Fibroblast of the conjunctiva (primary cell): ENCODE measurements at places on chromosomes 2 and 18.
A peak's percentile ranks its signal among the peaks of the same experiment; 100 is the strongest.

- DNase-seq: no peak
Observed at GRCh38 chr2:161964160-161964559, 109.9 kb downstream of the DPP4 start.

DNA sequence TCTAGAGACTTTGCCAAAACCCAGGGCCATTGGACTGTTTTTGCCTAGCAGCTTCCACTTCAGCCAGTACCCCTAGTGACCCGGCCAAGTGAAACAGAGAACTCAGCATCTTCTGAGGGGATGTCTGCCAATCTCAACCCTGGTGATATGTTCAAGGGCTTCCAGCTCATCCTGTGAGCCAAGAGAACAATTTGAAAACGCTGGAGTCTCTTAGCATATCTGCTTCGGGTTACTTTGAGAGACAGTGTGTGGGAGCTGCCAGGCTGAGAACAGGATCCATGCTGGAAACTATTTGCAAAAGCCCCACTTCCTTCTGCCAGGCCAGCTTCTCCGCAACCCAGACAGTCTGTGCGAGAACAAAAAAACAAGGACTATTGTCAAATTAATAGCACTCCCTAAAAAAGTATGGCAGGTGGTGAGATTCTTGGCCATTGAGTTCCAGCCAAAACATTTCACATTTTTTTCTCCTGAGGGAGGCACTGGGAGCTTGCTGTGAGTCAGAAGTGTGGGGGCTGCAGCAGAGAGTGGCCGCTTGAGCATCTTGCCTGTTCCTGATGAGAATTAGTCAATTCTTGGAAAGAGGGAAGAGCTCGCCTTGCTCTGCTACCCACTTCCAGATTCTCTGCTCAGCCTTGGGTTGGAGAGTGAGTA, 395.6 kb upstream of the TRIB2 start:
- peak; percentile 90 for DNase-seq

GRCh38 chr18:77711096-77711495, 461.4 kb downstream of the GALR1 start:
- no peak for DNase-seq

DNA sequence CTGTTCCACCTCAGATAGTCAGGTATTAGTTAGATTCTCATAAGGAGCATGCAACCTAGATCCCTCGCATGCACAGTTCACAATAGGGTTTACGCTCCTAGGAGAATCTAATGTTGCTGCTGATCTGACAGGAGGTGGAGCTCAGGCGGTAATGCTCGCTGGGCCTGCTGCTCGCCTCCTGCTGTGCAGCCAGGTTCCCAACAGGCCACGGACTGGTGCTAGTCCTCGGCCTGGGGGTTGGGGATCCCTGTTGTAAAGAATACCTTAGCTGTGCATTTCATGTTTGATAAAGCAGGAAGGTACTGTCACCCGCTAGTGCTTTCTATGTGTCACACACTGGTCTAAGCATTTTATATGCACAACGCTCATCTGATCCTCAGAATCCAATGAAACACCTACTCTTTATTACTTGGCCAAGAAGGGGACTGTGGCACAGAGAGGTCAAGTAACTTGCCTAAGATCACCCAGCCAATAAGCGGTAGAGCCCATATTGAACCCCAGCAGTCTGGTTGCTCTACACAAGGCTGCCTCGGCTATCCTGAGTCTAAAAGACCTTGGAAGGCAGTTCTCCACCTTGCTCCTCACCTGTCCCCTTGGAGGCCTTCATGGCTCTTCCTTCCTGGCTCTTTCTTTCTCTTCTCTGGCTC, 35.8 kb downstream of the SLC4A3 start:
- no peak for DNase-seq

- no peak for DNase-seq
Observed at GRCh38 chr2:89763254-89763580, 1071.7 kb downstream of the RPIA start.

DNA sequence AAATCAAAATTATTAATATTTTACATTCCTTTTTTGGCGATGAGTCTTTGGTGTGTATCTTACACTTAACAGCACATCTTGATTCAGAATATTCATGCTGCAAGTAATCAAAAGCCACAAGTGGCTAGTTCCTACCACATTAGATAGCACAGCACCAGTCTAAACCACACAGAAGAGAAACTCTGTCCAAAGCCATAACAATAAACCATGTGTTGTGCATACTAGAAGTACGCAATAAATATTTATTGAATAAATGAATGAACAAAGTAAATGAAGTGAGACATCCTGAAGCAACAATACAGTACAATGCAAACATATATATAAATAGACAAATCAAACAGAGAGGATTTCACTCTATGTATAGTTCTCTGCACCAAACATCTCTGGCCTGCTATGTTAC, 287.3 kb downstream of the EXOC6B start:
- no peak for DNase-seq

DNA sequence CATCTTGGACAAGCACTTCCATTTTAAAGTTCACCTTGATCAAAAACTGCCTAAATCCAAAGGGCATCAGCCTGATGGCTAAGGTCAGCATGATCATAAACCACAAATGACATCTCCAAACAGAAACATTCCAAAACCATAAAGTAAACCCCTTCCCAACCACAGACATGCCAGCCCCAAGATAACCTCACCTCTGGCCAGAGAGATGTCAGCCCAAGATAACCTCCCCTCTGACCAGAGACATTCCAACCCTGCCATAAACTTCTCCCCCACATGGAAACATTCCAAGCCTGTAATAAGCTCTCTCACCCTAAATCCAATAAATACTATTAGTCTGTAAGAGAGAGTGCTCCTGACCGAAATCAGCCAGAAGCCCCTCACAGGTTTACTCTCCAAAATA, 18.6 kb upstream of the MARCO start:
- DNase-seq: no peak

DNA sequence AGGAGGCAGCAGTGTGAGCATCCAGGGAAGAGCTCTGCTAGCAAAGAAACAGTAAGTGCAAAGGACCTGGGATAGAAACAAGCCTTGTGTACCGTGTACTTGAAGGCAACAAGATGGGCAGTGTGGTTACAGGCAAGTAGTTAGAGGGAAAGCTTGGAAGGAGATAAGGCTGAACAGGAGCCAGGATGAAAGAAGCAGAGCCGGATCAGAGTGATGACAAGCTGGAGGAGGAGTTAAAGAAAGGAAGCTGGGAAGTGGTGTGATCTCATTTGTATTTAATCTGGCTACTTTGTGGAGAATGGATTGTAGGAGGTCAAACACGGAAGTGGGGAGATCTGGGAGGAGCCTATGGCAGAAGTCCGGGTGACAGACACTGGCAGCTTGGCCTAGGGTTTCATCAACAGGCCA, 44.7 kb upstream of the VPS54 start:
- DNase-seq: peak; percentile 33

- no peak for DNase-seq
Observed at GRCh38 chr2:196750291-196750923, 49.1 kb downstream of the GTF3C3 start.

DNA sequence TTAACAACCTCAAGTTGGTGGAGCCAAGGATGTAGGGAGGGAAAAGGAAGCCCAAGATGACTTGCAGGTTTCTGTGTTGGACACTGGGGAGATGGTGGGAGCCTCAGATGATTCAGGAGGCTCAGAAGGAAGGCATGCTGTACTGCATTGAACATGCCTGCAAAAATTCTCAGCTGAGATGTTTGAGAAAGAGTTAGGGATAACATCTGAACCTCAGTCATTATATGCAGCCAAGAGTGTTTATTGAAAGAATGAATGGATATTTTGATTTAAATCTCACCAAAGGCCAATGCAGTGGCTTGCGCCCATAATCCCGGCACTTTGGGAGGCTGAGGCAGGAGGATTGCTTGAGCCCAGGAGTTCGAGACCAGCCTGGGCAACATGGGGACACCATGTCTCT, 243.0 kb downstream of the MYCN start:
- no peak for DNase-seq

DNA sequence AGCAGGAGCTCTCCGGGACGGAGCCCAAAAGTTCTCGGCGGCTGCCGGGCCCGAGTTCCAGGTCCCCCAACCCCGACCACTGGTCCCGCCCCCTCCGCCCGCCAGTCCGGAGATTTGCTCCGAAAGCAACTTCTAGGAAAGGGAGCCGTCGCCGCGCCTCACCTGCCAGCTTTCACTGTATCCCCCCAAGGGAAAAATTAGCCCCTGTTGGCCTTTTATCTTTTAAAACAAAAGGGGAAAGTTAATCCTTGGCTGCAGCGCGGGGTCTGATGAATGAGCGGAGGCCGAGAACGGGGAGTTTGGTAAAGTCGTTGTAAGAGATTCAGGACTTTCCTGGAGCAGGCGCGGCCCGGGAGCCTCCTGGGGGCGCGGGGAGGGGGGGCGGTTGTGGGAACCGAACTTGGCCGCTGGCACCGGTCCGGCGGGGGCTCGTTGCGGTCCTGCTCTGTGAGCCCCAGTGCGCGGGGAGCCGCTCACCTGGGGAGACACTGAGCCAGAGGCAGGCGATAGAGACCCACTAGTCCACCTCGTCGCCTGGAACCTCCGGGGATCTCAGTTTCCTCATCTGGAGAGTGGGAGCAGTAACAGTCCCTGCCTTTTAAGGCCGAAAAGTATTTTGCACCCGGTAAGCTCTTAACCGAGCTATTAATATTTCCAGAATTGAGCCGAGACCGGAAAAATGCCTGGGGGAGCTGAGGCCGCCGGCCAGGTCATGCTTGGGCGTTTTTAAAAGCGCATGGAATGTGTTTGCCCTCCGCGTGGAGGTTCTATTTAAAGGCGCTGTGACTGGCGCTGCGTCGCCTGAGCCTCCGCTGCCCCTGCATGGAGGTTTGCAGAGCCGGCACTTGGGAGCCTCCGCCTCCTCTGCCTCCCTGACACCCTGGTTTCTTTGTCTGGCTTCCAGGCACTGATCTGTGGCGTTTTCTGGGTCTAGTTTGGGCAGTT, 1.1 kb downstream of the EFHD1 start:
- no peak for DNase-seq

GRCh38 chr2:49225126-49225525, 70.8 kb upstream of the FSHR start:
- DNase-seq: no peak

- DNase-seq: no peak
Observed at GRCh38 chr2:60149176-60149575, 404.3 kb downstream of the BCL11A start.

- no peak for DNase-seq
Observed at GRCh38 chr2:95670167-95670566, 78.4 kb downstream of the TRIM43 start.

GRCh38 chr2:102262216-102263129, 48.9 kb upstream of the IL1RL1 start:
- DNase-seq: no peak

GRCh38 chr2:35973132-35973736, 382.3 kb upstream of the CRIM1 start:
- DNase-seq: peak; percentile 3

DNA sequence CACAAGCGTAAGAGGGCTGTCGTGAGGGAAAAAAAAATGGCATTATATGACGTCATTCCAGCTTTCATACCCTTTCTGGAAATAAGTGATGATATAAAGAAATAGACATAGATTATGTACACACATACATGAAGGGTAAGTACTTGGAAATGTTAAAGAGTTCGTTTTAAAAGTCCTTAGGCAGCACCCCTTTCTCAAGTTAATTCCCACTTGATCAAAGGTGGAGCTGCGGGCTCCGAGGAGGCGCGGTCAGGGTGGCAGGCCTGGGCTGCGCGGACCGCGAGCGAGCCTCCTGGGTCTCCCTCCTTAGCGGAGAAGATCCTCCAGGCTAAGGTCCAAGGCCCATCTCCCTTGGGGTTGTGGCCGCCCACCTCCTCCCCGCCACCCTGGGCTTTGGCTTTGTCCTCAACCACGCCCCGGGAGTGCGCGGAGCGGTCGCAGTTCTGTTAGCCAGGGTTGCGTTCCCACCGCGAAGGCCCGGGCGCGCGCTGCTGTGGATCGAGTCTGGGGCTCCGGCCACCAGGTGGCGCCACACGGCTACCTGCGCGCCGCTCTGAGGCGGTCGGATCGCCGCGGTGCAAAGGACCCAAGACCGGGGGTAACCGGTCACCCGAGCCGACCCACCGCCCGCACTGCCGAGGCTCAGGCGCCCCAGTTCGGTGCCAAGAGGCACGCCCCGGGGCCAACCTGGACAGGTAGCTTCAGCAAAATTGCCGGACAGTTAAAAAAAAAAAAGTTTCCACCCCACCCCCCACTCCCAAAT, 66.8 kb downstream of the HNRNPLL start:
- DNase-seq: no peak

- DNase-seq: no peak
Observed at GRCh38 chr2:80529466-80530165, 225.1 kb upstream of the LRRTM1 start.

DNA sequence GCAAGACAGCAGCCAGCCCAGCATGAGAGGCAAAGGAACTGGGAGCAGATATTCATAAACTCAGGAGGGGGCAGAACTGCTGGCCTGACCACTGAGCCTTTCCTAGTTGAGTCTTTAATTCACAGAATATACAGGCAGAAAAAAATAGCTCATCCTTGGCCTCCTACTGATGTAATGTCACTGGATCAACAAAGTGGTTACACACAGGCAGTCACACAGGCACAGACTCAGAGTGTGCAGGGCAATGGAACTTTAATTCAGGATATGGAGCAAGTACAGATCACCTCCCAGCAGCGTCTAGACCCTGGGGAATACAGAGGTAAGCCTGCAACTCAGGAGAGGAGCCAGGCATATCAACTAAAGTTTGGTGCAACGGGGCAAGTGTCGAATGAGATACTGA, 75.4 kb downstream of the TNP1 start:
- DNase-seq: no peak

DNA sequence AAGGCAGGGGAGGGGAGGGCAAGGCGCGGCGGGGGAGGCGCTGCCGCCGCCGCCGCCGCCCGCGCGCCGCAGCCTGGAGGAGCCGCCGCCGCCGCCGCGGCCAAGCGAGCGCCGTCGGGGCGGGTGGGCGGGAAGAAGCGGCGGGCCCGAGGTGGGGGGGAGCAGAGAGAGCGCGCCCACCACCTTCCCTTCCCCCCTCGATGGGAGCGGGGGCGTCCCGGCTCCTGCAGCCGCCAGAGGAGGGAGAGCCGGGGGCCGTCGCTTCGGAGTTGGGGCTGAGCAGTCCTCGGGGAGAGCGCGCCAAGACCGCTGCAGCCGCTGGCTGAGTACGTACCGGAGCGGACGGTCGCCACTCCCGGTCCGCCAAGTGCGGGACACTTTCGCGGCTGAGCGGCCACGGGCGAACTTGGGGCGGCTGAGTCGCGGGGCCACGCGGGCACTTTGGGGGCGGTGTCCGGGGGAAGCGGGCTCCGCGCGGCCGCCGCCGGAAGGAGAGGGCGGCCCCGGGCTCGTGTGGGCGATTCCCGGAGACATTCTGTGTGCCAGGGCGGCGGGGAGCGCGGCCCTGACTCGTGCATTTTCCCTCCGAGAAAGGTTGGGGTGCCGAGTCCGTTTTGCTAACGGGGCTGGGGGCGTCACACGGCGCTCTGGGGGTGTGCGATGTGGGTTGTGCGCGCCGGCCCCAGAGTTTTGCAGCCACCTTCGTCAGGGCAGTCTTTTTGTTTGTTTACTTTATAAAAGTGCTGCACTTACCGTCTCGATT, at the start of gene NAB1:
Gene NAB1, plus strand, starts transcription at position 49 of the 763 bp plus-strand sequence. CDS start 10,094 bp downstream, outside the sequence.
- DNase-seq: no peak
